ENCODE measurements at places on chromosomes 3 and 15.

DNA sequence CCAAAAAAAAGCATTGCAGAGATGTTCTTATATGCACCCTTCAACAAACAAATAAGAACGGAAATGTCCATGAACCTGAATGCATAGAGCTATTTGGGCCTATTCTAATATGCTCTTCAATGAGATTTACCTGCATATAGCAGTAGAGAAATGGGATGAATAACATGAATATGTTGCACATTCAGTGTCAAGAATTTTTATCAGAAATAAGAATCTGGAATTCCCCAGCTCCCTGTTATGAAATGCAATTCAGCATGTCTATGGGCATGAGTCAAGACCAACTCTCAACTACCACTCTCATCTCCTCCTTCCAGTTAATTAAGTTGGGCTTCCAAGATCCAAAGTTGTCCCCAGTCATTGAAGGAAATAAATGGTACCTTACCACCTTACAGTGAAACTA is 133.7 kb upstream of the ALCAM start:
- H3K36me3 ChIP-seq: no peaks in the 10 kb centered on the region
- H3K27me3 ChIP-seq: no peaks in the 10 kb centered on the region
- no peak overlapping the region for H3K4me3 ChIP-seq

DNA sequence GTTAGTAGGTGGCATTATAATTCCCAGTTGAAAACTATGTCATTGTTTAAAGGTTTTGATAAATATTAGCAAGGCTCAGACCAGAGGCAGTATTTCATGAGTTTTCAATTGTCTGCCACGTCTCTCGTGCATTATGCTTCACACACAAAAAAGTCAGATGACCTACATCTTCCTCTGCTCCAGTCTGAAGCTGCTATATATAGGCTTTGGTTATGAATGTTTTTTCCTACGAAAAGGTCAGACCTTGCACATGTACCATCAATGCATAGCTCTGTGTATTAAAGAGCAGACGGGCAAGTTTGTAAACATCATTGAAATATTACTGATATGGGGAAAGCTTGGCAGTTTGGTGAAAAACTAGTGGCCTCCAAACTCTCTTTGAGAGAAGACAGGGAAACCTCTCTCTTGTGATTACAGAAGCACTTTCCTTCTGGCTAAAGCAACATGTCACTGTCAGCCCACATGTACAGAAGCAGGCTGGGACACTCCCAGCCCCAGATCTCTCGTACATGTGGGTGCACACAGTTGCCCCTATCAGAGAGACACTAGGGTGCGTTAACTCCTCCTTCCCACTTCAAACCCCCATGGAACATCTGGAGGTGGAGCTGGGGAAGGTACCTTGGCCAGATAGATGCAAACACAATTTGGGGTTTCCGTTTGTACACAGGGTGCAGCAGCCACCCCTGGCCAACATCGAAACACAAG is 184.0 kb upstream of the BCL6 start:
- H3K4me3 ChIP-seq: no peak overlapping the region
- H3K36me3 ChIP-seq: peaks cover 11% of the 10 kb centered on the region
- peaks cover 31% of the 10 kb centered on the region for H3K4me1 ChIP-seq
- no peak overlapping the region for H3K27ac ChIP-seq

DNA sequence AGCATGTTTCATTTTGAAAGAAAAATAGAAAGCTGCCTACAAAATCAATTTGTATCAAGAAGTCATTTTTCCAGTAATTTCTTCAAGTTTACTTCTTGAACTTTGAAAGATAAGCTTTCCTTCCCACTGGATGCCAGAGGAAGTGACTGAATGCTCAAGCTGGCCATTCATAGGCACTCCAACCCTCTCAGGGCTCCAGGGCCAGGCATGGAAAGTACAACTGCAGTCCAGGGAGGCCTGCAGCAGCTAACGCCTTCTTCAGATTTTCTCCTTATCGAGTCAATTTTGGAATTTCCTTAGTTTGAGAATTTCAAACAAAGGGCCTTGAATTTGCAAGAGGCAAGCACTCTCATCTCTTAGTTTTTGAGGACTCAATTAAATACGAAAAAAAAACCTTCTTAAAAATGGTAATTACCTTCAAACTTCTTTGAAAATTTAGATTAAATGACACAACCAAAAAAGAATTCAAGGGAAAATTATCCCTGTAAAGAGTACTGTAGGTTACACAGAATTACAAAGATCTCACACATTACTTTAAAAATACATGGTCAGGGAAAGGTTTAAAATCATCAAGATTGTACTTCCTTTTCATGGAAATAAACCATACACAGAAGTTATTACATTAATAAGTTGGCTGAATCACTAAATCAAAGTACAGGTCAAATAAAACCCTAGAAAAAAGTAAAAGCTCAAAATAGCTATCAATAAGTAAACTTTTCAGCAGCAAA is 2.5 kb downstream of the UBP1 start:
- no peak for DNase-seq
- no peaks in the 10 kb centered on the region for H3K27me3 ChIP-seq

DNA sequence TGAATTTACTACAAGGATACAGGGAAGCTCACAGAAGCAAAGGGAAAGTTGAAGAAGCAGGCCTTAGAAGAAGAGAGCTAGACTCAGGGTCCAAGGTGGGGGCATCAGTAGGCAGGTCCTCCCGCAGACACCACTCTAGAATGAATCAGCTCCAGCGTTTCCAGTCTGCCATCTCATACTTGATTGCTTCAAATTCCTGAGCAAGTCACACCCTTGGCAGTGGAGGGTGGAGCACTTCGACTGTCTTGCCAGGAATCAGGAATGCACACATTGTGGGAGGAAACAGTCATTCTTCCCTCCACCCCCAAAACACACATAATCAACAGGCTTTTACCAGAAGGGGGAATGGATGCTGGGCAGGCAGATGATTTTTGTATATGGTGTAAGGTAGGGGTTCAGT is 78.5 kb downstream of the CHCHD6 start:
- no peaks in the 10 kb centered on the region for H3K4me1 ChIP-seq
- no peaks in the 10 kb centered on the region for H3K36me3 ChIP-seq
- no peaks in the 10 kb centered on the region for H3K27me3 ChIP-seq
- no peak overlapping the region for H3K4me3 ChIP-seq

DNA sequence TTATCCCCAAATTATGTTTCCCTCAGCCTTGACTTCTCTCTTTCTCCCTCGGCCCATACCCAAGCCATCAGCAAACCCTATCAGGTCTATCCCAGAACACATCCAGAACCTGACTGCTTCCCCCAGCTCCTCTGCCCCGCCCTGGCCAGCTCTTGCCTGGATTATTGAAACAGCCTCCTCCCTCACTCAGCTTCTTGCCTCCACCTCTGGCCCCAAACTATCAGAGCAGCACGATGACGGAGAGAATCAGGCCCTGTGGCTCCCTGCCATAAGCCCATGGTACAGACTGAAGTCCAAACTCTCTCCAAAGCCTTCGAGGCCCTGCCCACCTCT is 105.3 kb upstream of the LINGO1 start:
- no peaks in the 10 kb centered on the region for H3K4me1 ChIP-seq
- no peak for DNase-seq
- peaks cover 13% of the 10 kb centered on the region for H3K27me3 ChIP-seq
- no peak overlapping the region for H3K4me3 ChIP-seq
- no peak overlapping the region for H3K27ac ChIP-seq

DNA sequence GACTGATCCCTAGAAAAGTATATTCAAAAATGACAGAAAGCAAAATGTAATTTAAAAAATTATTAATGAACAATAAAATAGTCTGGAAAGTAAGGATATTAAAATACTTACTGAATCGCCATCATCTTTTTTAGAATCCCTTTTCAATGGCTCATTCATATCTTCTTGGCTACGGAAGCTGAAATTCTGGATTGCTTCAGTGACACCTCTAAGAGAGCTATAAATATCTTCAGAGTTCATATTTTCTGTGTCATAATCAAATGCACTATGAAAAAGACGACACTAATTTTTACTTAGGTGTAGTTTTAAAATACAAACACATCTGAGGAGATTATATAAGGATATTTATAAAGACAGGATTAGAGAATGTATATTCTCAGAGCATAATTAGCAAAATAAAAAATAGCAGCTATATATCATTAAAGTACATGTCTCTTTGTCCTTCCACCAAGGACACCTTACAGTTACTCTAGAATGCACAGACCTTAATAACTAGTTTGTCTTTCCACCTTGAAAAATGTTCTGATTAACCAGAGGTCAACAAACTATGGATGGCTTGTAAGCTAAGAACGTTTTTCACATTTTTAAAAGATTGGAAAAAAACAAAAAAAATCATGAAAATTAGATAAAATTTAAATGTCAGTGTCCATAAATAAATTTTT is 98.6 kb upstream of the UBP1 start:
- peaks cover 18% of the 10 kb centered on the region for H3K36me3 ChIP-seq
- no peak overlapping the region for H3K27ac ChIP-seq
- no peaks in the 10 kb centered on the region for H3K4me1 ChIP-seq
- H3K27me3 ChIP-seq: no peaks in the 10 kb centered on the region
- no peak overlapping the region for H3K4me3 ChIP-seq

DNA sequence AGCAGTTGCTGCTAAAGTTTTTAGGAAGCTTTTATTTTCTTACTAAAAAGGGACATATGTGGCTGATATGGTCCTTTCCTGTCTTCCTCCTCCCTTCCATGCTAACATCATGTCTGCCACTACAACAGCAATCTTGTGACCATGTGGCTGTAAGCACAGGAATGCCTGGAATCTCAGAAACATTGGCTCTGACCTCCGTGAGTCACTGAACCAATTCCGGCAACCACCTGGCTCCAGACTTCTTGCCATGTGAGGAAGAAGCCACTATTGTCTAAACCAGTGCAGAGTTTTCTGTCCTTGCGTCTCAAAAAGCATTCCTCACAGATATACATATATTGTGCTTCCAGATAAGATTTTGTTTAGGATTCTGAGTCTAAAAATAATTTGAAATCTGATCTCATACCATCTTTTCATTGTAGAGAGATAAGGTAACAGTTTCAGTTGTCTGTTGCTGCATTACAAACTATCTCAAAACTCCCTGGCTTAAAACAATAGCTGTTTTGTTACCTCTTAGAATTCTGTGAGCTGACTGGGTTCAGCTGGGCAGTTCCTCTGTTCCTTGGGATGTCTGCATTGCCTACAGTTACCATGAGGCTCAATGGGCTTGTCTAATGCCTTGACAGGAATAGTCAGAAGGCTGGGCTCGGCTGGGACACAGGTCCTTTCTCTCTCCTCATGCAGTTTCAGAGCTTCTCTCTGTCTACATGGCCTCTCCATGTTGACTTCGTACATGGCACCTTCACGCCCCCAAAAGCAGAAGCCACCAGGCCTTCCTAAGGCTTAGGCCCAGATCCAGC is 77.3 kb upstream of the MAGI1 start:
- no peaks in the 10 kb centered on the region for H3K27me3 ChIP-seq
- DNase-seq: no peak
- no peak overlapping the region for H3K4me3 ChIP-seq
- no peak overlapping the region for H3K27ac ChIP-seq

DNA sequence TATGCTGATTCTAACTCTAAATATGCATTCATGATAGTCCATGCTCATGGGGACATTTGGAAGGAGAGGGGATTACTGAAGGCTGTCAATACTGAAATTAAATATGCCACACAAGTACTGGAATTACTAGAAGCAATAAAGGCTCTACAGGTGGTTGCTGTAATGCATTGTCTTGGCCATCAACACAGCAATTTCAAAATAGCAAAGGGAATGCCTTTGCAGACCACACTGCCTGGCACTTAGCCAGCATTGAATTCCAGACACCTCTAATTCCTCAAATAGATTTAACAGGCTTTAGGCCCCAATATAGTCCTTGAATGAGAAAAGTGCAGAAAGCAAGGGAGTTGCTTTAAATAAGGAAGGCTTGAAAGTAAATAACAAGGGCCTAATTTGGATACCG is 115.8 kb upstream of the PLCL2 start:
- peaks cover 3% of the 10 kb centered on the region for H3K4me1 ChIP-seq
- no peak for DNase-seq
- H3K36me3 ChIP-seq: no peaks in the 10 kb centered on the region
- no peak overlapping the region for H3K27ac ChIP-seq
- no peaks in the 10 kb centered on the region for H3K27me3 ChIP-seq
- no peak overlapping the region for H3K4me3 ChIP-seq

- no peaks in the 10 kb centered on the region for H3K27me3 ChIP-seq
- H3K4me1 ChIP-seq: peaks cover 43% of the 10 kb centered on the region
- H3K36me3 ChIP-seq: peaks cover 42% of the 10 kb centered on the region
- H3K4me3 ChIP-seq: peak overlapping the region; percentile 23
Measured at GRCh38 chr15:85646538-85647091, 148.1 kb downstream of the KLHL25 start.

DNA sequence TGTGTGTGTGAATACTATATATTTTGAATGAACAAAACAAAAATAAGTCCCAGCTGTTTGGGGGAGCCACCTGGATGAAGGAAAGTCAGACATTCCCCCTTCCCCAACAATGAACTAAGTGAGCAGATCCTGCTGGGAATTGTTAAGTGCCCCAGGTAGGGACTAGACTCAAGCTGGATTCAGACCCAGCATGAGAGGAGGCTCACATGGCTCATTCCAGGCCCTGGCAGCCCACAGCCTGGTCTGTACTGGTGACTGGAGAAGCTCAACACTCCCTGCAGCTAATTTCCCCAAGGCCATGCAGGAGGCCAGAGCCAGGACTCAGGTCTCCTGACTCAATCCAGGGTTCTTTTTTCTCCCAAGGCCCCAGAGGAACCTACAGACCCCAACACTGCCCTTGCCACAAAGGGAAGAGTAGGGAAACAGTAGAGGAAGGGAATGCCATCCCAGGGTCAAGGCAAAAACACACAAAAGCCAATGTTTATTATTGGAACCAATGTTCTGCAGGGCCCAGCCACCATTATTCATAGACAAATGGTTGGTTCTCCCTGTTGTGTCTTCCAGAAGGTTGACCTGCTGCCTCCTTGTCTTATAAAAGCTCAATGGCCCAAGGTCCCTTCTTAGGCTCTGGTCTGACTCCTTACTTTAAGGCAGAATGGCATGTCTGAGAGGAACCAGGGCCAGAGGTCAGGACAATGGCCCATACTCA is 9.5 kb downstream of the IGDCC4 start:
- no peaks in the 10 kb centered on the region for H3K36me3 ChIP-seq
- no peak for DNase-seq
- H3K4me1 ChIP-seq: peaks cover 5% of the 10 kb centered on the region
- peaks cover 36% of the 10 kb centered on the region for H3K27me3 ChIP-seq

DNA sequence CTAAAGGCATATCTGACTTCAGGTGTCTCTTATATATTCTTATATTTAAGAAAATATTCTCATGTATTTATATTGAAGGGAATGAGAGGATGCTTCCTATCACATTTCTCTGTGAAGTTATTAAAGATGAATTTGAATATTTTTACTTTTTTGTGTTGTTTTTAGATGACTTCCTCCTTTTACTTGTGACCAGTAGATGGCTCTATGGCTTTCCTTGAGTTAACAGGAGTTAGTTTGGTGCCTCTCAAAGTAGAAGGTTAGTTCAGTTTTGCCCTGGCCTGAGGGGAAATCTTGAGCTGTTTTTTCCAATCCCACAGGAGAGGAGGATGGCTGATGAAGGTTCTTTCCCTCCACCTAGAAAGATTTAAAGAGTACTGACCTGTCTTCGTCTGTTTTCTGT is 80.7 kb downstream of the SQOR start:
- H3K4me1 ChIP-seq: peaks cover 3% of the 10 kb centered on the region
- no peak for DNase-seq
- H3K4me3 ChIP-seq: no peak overlapping the region
- no peaks in the 10 kb centered on the region for H3K36me3 ChIP-seq

Measured in T-helper 2 cell treated with Interferon-gamma antibody and Interleukin-4, amounts not matched to agents 5 μg/mL and 100 μg/mL, for 36 hours (primary cell).